GF-D8 (cell line): ENCODE measurements at places on chromosomes 12 and 14.

- no peak for DNase-seq
These were observed 10.3 kb downstream of the GPRC5D start for GRCh38 chr12:12941450-12942350.

DNA sequence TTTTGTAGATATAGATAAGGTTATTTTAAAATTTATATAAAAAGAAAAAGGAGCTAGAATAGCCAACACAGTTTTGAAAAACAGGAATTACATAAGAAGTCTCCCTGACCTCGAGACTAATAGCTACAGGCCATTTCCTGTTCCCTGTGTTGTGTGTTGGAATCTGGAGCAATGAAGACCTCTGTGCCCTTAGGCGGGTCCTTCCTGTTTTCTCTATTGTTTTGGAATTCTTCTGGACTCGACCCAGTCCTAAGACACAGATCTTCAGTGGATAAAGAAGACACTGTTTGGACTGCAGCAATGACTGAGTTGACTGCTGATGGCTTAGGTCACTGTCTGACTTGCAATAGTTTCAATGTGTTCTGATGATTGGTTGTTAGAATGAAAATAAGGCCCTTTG is 26.2 kb downstream of the SNRPF start:
- DNase-seq = no peak

DNA sequence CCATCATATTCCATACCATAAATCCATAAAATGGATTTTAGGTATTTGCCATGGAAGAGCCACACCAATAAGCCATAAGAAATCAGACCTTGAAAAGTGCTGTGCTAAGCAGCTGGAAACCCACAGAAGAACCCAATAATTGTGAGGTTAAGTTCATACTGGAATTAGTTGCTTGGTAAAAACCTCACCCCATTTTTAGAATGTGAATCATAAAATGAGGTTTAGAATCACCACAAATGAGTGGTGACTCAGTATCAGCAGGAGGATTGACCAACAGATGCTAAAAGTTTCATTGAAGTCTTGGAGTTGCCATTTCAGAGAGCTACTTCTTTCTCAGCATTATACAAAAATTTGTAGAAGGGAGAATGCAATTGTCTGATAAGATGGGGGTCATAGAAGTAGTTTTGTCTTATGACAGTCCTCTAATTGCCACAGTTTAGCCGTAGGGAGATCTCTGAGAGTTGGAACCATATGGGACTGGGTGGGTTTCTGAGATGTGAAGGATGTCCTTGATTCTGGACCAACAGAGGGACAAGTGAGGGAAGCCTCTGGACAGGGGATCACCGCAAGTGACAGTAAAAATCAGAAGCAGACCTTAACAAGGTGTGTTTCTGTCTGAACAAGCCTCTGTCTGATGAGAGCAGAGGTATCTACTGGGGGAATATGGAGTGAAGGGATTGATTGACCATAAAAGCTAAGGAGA is 1.4 kb upstream of the STON2 start:
- no peak for DNase-seq

GRCh38 chr14:69667938-69668335 is 56.5 kb downstream of the SUSD6 start:
- DNase-seq = no peak

DNA sequence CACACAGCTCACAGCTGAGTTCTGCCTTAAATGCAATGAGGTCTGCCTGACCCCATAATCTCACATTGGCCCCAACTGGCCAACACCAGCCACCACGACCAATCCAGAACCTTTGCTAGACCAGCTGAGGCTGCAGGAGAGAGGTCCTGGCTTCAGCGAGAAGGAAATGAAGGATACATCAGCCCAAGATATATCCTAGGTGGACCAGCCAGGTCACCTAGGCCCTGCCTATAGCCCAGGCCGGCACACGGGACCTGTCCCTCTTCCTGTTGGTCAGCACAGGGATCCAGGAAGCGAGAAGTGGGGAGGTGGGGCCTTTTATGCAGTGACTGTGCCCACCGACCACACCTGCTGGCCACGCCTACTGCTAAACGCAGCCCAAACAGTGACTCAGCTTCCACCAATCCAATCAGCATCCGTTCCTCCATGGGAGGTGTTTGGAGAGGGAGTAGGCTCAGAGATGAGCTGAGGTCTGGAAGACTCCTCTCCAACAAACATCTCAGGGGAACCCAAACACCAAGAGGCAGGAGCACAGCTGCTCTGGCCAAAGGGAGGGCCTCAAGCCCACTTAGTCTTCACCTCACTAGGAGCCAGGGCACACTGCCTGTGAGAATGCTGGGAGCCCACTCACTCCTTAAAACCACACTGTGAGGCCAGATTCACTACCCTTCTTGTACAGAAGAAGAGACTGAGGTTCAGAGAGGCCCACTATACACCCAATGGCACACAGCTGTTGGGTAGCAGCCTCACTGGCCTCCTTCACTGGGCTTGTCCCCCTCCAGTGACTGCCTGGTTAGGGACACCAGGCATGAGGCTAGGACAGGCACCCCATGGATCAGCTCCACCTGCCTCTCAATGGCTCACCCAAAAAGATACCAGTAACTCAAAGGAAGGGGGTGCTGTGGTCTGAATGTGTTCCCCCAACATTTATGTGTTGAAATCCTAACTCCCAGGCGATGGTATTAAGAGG is 51.3 kb upstream of the PPP2R5C start:
- no peak for DNase-seq

- peak; percentile 18 for DNase-seq
These were observed 715 bp upstream of the RAP1B start for GRCh38 chr12:68609998-68610369.

- DNase-seq = no peak
These were observed 19.6 kb upstream of the TMEM106C start for GRCh38 chr12:47943623-47944340.

DNA sequence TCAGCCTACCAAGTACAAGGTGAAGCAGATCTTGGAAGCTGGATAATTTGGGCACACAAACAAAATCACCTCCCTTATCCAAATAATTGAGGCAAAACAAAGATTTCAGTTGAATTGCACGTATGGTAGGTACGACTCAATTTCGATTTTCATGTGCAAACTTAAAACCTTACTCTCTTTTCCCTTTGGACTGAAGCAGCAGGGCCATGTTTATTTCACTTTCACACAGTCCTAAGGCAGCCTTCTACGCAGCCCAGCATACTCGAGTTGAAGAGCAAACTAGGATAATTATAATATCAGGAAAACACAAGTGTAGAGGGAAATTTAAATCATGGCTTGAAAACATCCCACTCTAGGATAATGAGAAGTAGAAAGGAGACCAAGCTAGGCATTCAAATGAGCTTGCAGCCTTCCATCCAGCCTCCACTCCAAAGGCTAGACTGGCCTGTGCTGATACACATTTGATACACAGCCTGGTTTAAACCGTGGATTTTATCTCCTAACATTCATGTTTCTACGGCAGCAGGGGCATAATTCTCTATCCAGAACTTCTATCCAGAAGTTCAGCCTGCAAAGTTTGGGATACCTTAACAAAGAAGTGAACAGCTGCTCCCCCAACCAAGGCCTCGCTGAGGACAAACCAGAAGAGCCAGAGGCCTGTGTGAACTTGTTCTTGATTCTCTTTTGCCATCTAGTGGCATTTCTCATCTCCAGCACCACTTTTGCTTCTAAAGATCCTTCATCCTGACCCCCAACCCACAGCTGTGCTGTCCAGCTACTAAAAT is 2.4 kb upstream of the RNASE7 start:
- DNase-seq = peak; percentile 22

DNA sequence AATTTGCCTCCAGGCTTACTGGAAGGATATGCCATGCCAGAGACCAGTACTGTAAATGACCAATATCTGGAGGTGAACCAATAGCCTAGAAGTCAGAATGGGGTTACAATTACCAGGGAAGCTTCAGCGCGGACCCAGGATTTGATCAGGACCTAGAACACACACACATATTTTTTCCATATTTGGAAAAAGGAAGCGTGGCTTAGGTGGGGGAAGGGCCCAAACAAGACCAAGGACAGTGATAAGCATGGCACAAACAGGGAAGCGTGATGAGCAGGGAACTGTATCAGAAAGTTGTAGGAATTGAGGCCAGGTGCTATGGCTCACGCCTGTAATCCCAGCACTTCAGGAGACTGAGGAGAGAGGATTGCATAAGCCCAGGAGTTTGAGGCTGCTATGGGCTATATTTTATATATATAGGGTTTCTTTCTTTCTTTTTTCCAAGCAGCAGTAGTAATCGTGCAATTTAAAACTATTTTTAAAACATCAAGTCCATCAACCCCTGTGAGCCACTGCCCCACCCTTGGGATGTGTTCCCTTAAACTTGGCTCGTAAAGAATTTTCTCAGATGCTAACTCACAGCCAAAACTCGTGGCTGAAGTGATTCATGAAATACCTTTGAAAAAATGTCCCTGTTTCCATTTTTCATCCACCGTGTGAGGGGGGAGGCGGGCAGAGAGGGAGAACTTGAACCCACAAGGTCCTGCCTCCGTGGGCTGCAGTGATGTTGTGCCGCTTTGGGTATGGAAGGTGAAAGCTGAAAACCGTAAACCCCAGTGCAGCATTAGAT is 16.7 kb downstream of the HRK start:
- DNase-seq = no peak

DNA sequence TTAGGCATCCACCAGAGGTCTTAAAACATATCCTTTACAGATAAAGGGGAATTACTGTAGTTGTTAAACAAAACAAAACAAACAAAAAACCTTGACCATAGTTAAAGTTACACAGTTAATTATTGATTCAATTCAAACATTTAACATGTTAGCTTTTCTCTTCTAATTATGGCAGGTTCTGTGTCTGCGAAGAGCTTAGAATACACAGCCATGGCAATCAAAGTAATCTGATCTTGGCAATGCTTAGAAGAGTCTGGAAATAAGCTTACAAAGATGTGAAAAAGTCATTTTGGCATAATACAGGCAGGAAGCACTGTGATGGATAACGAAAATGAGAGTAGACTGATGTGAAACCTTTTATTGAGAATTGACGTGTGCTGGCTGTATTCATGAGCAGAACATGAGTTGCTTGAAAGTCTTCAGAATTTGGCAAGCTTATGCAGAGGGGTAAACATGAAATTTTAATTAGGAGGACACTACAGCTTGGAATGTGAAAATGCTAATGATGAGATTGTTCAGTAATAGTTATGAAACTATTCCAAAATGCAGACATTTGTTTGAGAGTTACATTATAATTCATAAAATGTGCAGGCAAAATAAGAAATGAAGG is 629.6 kb downstream of the FSCB start:
- no peak for DNase-seq

- no peak for DNase-seq
These were observed 190.5 kb upstream of the GSC start for GRCh38 chr14:94960285-94961001.

GRCh38 chr12:88237954-88238353 is 95.8 kb downstream of the TMTC3 start:
- no peak for DNase-seq

GRCh38 chr12:109822416-109822815 is 10.8 kb downstream of the TRPV4 start:
- DNase-seq = no peak

GRCh38 chr12:118052324-118053070 is 8.5 kb downstream of the WSB2 start:
- peak; percentile 30 for DNase-seq

- DNase-seq = no peak
These were observed 11.5 kb downstream of the NKX2-1 start for GRCh38 chr14:36508418-36509068.

GRCh38 chr14:51432302-51432948 is 192.4 kb downstream of the TMX1 start:
- no peak for DNase-seq

DNA sequence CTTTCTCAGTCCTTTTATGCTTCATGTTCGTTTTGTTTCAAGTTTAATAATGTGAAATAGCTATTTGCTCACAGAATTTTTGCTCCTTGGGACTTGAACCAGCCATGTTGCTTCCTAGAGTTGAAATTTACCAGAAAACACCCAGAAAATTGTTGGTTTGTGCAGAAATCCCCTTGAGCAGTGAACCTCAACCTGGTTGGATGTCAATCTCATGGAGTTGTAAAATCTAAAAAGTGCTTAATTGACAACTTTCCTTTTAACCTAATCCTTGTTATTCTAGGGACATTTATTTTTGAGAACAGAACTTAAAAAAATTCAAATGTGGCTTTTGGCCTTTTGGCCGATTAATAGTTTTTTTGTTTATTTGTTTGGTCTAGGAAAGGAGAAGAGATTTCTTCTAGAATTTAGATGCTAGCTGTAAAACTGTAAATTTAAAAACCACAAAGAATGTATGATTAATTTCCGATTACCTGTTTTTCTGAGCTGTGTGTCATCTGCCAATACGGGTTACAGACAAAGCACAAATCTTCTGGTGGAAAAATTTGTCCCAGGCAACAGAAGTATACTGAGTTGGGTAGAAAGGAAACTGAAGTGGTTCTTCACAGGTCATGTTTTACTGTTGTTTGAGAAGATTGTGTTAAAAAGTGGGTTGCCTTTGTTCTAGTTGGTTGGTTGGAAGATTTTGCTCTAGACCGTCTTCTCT is 154.4 kb downstream of the FUT8 start:
- DNase-seq = no peak

- no peak for DNase-seq
These were observed 170.6 kb upstream of the MDGA2 start for GRCh38 chr14:47846008-47846407.

DNA sequence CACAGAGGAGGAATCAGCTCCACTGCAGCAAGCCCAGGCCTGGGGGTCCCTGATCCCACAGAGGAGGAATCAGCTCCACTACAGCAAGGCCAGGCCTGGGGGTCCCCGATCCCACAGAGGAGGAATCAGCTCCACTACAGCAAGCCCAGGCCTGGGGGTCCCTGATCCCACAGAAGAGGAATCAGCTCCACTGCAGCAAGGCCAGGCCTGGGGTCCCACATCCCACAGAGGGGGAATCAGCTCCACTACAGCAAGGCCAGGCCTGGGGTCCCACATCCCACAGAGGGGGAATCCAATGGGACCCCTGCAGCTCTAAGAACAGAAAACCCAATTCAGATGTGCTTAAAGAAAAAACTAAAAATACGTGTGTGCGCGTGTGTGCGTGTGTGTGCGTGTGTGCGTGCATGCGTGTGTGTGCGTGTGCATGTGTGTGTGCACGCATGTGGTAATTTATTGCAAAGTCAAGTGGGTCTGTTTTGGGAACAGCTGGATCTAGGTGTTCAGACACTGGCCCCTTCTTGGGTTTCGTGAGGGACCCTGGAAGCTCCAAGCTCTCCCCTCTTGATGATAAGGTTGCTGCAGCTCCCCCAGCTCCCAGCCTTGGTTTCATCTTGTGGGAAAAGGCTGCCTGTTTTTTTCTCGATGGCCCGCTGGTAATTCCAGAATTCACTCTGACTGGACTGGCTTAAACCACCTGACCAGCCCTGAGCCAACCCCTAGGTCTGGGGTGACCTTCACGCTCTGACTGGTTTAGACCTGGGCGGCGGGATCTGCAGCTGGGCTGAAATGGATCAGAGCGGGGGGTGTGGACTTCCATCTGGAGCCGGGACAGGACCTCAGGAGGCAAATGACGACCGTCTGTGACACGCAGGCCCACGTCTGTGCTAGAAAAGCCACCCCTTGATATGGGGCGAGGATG is 47.1 kb downstream of the GALNT9 start:
- DNase-seq = no peak

- peak; percentile 43 for DNase-seq
These were observed 119.0 kb downstream of the RBM19 start for GRCh38 chr12:113846883-113847755.
